ENCODE measurements at places on chromosomes 6 and 20.

- peak; percentile 92 for DNase-seq
Observed at GRCh38 chr20:44664131-44664530, 12.6 kb upstream of the ADA start.

- DNase-seq = no peak
Observed at GRCh38 chr6:12813321-12813720, 96.8 kb downstream of the PHACTR1 start.

- DNase-seq = peak; percentile 94
Observed at GRCh38 chr6:27126815-27127537, 120.5 kb upstream of the PRSS16 start.

GRCh38 chr6:223763-224162, 68.5 kb upstream of the DUSP22 start:
- DNase-seq = no peak

GRCh38 chr6:112254921-112255320, 554 bp upstream of the LAMA4 start:
- DNase-seq = no peak

DNA sequence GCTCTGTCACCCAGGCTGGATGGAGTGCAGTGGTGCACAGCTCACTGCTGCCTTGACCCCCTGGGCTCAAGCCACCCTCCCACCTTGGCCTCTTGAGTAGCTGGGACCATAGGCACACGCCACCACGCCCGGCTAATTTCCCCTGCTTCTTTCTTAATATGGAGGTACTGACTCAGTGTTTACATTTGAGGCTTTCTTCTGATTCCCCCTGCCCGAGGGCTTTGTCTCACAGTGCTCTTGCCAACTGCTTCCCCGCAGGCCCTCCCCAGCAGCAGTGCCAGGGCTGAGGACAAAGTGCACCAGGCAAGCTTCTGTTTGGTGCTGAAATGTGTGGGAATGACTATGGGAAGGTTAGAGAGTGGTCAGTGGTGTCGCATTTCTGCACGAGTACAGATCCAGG, 34.8 kb downstream of the NR2E1 start:
- no peak for DNase-seq

GRCh38 chr6:20319520-20320357, 81.9 kb upstream of the E2F3 start:
- DNase-seq = peak; percentile 87

DNA sequence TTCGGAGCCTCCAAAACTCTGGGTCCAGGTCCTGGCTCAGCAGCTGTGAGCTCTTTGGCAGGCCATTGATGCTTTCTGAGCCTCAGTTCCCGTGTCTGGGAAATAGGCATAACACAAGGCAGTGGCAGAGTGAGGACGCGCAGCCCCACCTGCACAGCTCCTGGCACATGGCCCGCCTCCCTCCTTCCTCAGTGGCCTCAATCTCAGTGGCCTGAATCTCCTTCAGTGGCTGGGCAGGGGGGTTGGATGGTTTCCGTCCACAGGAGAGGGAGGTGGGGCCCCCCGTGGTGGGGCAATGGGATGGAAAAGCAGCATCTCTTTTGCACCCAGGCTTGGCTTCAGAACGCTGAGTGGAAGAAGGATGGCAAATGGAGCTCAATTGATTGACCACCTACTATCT, 5.1 kb downstream of the RSPO4 start:
- DNase-seq = no peak

DNA sequence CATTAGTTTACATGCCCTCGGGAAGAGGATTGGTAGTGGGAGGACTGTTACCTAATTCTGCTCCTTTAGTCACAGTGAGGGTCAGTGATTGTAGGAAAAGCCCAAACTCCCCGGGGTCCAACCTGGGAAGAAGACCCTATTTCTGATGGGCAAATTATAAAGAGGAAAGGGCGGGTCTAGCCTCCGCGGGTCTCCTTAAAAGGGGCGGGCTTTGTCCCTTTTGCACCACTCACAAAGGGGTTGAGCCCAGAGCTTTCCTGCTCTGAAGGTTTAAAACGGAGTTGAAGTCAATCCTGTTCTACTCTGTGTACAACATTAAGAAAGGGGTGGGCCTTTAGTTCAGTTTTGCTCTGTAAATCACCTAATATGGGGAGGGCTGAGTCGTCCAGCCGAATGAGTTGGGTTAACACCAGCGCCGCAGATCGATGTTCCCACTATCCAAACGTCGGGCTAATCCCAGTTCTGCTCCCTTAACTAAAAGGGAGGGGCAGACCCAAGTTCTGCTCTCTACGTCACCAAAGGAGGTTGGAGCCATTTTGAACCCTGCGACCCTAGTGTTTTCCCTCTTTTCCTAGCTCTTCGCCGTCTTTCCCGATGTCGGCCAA, 920 bp upstream of the RNF5 start:
- peak; percentile 38 for DNase-seq

- no peak for DNase-seq
Observed at GRCh38 chr6:166005401-166005943, 162.2 kb downstream of the TBXT start.

- peak; percentile 63 for DNase-seq
Observed at GRCh38 chr6:6586671-6587526, 1.6 kb upstream of the LY86 start.

GRCh38 chr20:44422083-44422482, 53.6 kb upstream of the TTPAL start:
- peak; percentile 86 for DNase-seq

DNA sequence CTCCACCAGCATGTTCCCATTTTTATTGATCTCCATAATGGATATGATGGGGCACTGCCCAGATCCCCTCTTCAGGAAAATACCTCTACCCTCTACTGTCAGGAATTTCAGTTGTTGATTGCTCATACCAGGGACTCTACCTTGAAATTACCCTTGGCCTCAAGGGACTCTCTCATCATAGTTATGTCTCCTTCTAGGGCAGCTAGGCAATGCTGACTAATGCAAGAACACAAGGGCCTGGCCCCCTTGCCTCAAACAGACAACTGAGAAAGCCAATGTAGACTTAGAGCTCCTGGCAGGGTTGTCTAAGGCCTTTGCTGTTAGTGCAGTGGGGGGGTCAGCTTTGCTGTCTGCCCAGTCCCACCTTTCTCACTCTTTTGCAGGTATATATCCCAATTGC, 493.1 kb downstream of the BTBD3 start:
- DNase-seq = no peak

DNA sequence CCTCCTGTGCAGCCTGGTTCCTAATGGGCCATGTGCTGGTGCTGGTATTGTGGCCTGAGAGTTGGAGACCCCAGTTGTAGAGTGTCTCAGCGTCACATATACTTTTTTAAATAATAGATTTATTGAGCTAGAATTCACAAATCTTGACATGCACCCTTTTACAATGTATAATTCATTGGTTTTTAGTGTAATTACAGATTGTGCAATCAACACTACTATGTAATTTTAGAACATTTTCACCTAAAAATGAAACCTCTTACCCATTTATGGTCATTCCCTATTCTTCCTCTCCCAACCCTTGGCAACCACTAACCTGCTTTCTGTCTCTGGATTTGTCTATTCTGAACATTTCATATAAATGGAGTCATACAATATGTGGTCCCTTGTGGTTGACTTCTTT, 10.6 kb downstream of the PRIM2 start:
- DNase-seq = no peak

DNA sequence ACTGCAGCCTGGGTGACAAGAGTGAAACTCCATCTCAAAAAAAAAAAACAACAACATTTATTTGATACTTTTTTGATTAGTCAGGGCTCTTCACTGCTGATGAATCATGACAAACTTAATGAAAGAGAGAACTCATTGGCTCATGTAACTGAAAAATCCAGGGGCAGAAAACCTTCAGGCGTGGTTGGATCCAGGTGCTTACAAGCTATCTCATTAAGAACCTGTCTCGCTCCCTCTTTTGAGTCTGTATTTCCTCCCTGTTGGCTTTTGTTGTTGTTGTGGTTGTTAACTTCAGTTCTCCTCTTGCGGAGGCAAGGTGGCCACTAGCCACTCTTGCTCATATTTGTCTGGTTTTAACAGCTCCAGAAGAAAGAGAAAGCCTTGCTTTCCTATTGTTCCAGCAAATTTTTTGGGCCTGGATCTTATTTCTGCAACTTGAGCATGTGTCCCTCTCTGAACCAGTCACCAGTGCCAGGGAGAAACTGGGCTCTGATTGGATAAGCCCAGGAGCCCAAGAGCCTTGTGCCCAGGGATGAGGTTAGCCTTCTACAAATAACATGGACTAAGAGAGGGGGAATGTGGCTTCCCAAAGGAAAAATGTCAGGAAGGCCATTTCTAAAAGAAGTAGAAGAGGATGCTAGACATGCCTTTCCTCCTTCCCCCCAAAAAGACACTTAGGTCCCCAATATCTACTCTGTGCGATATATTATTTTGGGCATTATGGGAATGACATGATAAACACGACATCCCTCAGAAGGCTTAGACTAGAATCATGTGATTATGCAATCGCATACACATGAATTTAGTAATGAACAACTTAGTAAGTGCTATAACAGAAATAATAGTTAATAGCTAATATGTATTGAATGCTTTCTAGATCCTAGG, 64.5 kb downstream of the PHACTR2 start:
- no peak for DNase-seq

DNA sequence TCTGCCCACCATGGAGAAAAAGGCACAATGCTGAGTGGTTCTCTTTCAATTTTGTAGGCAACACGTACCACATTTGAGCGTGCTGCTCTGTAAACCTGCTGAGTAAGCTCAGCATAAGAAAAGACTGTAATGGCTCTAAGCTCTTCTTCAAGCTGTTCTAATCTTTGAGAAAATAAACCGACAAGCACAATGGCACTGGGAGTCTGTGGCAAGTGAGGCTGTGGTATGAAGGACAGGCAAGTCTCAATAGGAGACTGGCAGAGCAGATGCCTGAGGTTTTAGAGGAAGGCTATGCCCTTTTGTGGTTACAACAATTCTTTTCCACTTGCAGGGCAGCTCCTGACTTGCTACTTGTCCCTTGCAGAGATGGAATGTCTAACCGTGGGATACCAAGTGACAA, 136.7 kb upstream of the EXOC2 start:
- DNase-seq = no peak

DNA sequence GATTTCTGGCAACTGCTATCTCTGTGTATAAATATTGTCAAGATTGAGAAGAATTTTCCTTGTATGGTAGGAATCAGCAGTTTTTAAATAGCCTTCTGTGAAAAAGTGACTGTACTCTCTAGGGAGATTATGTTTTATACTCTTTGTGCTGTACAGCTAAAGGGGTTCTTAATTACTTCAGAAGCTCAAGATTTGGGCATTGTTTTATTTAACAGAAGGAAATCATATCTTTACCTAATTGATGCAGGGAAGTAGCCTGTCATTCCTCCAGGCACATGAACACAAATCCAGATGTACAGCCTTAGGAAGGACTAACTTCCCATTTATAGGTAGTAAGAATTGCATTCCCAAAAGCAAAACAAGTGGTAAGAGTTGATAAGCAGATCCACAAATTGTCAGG, 1.3 kb downstream of the CALHM5 start:
- no peak for DNase-seq

DNA sequence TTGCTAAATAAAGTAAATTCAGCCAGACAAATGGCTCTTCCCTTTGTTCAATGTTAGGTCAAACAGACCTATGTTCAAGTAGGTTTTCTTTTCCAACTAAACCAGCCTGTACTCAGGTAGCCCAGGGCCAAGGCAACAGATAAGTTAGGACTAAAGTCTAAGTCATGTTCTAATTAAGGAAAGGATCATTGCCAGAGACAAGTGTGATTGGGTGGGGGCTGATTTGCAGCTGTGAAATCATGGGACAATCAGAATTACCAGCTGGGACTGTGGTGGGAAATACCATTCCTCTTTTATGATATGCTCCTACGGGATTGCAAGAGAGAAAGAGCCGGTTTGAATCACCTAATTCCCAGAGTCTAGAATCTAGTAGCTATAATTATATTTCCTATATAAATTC, 4.2 kb upstream of the FBXO30 start:
- DNase-seq = no peak

DNA sequence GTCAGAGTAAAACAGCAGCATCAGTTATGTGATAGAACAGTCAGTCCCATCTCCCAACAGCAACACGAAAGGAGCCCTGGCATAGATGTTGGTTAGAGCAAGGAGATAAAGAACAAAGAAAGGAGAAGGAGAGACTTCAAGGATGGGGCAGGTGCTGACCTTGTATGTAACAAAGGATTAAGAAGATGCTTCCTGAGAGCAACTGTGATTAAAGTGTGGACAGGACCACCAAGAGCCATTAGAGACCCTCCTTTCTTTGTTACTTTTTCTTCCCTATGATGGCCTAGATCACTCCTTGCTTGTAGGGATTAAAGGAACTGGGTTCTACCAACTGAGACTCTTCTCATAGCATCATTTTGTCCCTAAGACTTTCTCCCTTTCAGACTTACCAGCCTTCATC, 75.2 kb upstream of the GPR6 start:
- no peak for DNase-seq

DNA sequence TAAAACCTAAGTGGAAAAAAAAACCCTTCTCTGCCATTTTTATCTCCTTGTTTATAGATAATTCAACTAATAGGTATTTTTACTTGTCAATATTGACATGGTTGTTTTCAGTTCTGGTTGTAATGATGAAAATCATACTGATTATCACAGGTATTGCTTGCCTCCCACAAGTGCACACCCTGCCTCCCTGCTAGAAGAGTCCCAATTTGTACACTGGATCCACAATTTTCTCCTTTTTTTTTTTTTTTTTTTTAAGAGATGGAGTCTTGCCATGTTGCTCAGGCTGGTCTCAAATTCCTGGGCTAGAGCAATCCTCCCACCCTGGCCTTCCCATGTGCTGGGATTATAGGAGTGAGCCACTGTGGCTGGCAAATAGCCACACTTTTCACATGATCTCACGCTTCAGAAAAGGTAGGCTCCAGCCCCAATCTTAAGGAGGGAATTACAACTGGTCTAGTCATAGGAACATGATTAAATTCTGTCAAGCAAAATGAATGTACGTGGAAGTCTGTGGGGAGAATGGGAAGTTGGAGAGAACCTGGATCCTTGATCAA, 12.3 kb downstream of the DYNLT2 start:
- DNase-seq = no peak

- DNase-seq = no peak
Observed at GRCh38 chr6:167836721-167837120, 10.0 kb downstream of the AFDN start.

GRCh38 chr6:169824021-169824420, 72.6 kb downstream of the ERMARD start:
- DNase-seq = no peak

DNA sequence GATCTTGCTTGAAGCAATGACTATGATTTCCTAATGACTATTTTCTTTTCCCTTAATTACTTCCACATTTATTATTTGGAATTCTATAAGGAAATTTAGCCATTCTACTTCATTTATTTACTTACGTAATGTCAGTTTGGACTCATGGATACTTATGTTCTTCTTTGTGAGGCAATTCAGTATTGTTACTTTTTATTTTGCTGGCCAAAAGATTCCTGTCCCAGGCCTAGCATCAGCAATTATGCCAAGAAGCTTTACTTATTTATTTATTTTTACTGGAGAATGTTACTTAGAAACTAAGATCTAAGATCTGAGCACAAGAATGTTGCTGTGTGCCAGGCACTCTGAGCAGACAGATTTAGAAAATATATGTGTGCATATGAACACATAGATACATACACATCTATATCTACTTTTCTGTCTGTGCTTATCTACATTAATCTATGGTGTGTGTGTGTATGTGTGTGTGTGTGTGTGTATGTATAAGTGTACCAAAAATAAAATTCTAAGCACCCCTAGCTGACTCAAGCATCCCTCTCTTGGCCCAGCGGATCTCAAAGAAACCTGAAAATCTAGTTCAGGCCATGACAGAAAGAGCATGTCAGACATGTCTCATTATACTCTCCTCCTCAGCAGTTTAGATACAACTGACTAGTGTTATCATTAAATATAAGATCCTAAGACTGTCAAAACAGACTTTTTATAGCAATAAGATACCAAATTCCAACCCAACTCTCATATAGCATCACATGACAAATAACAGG, 640.0 kb upstream of the GJE1 start:
- no peak for DNase-seq

- DNase-seq = no peak
Observed at GRCh38 chr6:33583591-33584155, 3.6 kb upstream of the BAK1 start.
